ENCODE measurements at places on chromosomes 13 and 19.

DNA sequence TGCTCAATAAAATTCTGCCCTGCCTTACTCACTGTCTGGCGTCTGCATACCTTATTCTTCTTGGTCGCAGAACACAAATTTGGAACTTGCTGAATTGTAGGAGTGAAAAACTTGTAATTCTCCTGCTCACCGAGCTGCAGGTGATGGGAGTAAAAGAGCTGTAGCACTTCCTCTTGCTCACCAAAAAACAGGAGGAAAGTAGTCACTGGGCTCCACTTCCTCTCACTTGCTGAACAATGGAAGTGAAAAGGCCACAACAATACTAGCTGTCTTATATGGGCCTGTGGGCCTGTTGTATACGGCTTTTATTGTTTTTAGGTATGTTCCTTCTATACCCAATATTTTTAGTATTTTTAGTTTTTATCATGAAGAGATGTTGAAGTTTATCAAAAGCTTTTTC is 978.7 kb downstream of the SLITRK5 start:
- no peak for DNase-seq

DNA sequence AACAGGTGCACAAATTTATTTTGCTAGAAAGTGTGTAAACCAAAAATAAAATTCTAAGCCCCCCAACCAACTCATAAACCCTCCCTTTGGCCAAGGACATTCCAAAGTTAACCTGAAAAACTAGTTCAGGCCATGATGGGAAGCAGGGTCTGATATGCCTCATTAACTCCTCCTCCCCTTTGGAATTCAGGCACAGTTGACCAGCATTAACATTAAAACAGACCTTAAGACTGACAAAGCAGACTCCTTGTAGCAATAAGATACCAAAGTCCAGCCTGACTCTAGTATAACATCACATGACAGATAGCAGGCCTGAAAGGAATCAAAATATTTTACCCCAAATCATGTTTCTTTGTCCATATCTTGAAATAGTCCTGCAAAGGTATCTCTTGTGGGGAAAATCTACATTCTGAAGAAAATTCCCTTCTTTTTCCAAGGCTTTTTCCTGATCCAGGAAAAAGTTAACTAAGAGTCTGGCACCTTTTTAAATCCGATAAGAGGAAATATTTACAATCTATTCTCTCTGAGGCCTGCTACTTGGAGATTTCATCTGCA is 19.7 kb downstream of the NEK5 start:
- DNase-seq = no peak

- no peak for DNase-seq
These were observed 199.6 kb downstream of the SPRY2 start for GRCh38 chr13:80141123-80141849.

DNA sequence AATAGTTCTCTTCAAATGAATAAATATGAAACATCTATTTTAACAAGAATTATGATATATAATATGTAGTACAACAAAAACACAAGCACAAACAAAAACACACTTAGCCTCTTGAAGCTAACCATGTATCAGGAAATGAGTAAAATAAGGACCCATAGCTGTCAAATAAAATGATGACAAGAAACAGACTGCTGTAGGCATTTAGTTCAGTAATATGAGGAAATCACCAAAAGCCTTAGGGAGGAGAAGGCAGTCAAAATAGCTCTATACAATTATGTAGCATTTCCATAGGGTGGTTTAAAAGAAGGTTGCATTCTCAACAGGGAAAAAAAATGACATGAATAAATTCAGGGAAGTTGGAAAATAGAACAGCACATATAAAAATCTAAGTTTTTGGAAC is 163.4 kb downstream of the PCDH20 start:
- no peak for DNase-seq

DNA sequence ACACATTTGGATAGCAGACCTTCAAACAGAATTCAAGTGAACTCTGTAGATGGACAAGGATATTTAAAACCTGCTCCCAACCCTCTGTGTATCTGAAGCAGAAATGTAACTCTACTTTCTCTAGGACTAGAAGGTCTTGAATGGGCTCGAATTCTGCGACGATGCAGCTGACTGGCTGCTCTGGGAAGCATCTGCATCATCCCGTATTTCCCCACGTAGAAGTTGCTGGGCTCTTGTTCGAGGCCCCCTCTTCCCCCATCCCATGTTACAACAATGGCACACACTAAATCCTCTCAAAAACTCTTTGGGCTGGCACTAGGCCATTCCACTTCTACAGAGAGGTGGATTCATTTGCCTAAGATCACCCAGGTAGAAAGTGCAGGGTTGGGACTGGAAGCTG is 15.0 kb downstream of the C19orf81 start:
- no peak for DNase-seq

DNA sequence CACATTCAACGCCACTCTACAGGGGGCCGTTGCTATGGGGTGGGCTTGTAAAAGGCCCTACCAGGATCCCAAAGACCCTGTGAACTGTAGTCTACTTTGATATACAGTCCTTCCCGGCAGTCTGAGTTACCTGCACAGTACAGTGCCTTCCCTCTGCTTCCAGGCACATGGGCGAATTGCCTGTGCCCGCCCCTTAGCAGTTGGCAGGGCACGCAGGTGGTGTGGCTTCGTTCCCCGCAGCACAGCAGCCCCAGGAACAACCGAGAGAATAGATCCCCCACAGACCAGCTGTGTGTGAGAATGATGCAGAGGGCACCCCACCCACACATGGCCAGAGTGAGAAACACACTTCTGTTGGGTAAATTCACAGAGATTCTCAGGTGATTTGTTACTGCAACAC is 60.6 kb downstream of the MRPL57 start:
- no peak for DNase-seq

DNA sequence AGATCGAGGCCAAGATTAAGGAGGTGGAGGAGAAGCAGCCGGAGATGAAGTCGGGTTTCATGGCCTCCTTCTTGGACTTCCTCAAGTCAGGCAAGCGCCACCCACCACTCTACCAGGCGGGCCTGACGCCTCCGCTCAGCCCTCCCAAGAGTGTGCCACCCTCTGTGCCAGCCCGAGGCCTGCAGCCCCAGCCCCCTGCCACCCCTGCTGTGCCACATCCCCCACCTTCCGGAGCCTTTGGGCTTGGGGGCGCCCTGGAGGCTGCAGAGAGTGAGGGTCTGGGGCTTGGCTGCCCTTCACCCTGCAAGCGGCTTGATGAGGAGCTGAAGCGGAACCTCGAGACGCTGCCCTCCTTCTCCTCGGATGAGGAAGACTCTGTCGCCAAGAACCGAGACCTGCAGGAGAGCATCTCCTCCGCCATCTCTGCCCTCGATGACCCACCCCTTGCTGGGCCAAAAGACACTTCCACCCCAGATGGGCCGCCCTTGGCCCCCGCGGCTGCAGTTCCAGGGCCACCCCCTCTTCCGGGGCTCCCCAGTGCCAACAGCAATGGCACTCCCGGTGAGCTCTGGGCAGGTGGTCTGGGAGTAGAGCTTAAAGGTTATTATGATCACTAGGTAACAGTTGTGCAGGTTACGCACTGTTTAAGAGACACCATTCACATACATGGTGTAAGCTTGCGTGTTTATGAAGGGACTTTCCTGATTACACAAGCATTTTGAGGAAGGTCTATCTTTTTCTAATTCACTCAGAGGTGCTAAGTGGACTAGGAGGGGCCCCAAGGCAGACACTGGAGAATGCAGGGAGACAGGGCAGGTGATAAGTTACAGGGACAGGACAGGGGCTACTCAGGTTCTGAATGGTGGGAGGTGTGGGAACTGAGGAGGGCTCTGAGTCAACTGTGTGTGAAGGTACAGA is 8.7 kb downstream of the PRR12 start:
- DNase-seq = no peak

DNA sequence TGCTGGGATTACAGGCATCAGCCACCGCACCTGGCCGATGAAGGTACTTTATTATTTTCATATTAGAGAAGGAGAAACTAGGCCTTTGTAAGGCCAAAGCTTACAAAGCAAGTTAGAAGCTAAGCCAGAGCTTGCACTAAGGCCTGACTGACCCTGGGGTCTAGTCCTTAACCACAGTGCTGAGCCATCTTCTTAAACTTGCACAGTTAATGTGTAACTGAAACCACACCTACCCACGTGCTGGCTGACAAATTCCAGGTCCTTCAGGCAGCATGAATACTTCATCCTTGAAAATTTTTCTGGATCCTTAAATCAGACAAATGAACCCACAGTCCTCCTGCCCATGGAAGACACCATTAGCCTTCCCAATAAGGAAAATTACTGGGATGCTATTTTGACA is 880.6 kb downstream of the UQCRFS1 start:
- DNase-seq = no peak

DNA sequence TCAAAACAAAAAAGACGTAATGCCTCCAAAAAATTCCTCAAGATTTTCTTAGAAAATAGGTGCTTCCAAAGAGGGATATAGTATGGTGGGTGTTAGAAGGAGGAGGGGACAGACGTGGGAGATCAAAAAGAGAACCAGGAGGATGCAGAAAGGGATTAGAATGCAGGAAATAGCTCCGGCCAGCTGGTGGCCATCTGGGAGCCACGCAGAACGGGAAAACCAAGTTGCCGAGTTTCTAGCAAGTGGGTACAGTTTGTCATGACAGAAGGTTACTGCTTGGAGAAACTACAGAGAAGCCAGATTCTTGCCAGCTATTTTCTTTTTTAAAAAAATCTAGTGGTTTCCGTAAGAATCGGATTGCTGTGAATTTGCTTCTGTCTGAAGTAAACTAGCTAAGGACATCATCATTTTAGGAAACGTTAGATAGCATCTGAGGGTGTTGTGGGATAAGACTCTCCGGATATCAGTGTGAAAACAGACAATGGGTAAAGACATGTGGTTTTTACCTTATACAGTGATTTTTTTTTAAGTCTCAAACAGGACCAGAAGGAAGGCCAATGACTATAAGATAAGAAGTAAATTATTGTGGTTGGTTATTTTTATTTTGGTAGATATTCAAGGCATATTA is 104.9 kb downstream of the HSPH1 start:
- DNase-seq = no peak

DNA sequence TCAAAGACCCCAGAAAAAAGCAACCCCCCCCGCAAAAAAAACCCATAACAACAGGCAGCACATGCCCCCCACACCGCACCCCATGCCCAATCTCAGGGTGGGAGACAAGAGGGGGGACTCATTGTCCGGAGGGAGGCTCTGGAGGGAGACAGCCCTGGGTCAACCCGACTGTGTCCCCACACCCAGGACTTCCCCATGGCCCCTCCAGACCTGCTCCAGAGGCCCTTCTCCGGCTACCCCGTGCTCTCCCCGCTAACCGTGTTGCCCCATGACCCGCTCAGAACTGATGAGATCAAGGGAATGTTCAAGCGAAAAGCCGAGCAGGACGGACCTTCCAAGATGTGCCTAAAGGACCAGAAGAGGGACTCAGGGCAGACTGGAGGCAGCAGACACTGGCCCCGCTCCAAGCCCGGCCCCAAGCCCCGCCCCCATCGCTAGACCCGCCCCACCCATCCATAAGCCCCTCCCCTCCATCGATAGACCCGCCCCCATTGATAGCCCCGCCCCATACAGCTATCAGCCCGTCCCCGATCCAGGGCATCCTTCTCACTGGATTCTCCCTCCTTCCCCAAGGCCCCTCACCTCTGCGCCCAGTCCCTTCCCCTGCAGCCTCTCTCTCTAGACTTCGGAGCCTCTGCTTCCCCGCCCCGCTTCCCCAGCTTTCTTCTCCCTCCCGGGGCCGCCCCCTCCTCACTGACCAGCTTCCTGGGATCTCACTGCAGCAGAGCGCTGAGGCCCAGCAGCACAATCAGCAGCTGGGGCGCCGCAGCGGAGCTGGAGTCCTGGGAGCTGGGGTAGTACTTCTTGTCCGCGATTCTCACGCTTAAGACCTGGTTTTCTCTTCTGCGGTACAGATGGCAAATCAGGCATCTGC is 2.2 kb downstream of the BST2 start:
- DNase-seq = no peak

- DNase-seq = no peak
These were observed at the start of gene MTUS2 for GRCh38 chr13:28820099-28821051. MTUS2 (plus strand) TSS chr13:28820339.

GRCh38 chr19:27765397-27765796 is 1447.6 kb downstream of the UQCRFS1 start:
- DNase-seq = no peak

DNA sequence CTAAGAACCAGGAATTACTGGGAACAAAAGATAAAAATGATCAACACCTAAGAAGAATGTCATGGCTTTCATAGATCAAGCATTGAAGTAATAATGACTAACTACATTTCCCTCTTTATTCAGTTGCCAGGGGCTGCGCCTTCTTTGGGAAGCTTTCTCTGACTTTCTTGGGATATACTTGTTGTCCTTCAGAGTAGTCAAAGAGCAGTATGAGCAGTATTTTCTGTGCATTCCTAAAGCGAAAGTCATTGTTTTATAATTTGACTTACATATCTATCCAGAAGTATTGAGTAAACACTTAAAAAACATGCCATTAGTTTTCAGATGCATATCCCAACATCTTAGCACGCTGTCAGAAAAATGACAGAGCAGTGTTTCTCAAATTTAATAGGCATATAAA is 2412.4 kb downstream of the PCDH9 start:
- DNase-seq = no peak

- no peak for DNase-seq
These were observed 437.6 kb downstream of the HS6ST3 start for GRCh38 chr13:96527497-96527896.

GRCh38 chr13:39016087-39016486 is 21.8 kb downstream of the PROSER1 start:
- no peak for DNase-seq

GRCh38 chr13:103983948-103984347 is 917.7 kb upstream of the SLC10A2 start:
- no peak for DNase-seq

DNA sequence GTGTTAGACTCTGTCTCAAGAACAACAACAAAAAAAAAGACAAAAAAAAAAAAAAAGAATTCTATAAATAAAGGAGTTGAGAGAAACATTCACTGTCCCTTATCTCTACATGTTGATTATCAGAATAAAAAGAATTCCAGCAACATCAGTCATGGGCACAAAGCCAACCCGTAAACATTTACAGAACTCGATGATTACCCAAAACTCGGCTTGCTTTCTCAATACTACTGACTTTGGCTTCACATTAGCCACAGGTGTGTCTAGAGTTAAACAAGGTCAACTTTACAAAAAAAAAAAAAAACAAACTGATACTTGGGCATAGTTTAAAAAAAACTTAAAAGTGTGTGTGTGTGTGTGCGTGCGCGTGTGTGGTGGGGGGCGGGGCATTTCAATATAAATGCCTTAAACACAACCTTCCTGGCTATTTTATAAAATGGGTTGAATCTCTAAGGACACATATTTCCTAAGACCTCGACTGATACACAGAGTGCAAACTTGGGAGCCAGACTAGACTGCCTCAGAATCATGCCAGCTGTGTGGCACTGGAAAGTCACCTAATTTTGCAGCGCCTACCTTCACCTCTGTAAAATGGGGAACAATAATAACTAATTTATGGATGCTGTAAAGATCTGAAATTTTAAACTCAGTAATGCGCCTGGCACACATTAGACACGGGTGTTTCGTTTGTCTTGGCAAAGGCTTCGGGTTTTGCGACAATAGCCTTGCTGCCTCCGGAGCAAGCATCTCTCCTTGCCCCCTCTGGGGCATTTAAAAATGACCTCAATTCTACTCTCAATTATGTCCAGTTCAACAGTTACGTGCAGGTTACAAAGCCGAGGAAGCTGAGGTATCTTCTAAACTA is 922 bp downstream of the EBPL start:
- no peak for DNase-seq
